ENCODE measurements at places on chromosomes 11 and 22.
A peak's percentile ranks its signal among the peaks of the same experiment; 100 is the strongest.

DNA sequence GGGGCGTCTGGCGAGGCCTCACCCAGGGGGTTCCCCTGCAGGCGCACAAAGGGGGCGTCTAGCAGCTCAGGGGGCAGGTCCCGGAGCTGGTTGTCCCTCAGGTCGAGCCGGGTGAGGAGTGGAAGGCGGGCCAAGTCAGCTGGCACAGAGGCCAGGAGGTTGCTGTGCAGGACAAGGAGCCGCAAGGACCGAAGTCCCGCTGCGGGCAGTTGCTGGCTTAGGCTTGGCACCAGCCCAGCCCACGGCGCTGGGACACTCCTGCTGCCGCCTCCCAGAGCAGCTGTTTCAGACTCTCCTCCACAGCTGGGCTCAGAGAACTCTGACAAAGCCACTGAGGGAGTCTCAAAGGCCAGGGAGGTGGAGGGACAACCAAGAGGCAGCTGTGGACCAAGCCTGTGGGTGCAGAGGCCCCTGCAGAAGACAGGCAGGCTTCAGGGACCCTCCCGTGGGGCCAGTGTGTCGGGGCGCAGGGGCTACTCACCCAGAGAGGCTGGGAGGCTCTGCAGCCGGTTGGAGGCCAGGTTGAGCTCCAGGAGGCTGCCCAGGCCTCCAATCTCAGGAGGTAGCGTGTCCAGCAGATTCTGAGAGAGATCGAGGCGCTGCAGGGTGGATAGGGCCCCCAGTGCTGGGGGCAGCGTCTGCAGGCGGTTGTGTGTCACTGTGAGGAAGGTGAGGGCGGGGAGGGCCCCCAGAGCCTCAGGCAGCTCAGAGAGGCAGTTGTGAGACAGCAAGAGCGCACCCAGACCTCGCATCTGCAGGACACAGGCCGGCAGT lies 2.2 kb downstream of the PIDD1 start:
- no peak for DNase-seq

GRCh38 chr11:8956860-8957259 lies 7.4 kb downstream of the TMEM9B start:
- DNase-seq = no peak

DNA sequence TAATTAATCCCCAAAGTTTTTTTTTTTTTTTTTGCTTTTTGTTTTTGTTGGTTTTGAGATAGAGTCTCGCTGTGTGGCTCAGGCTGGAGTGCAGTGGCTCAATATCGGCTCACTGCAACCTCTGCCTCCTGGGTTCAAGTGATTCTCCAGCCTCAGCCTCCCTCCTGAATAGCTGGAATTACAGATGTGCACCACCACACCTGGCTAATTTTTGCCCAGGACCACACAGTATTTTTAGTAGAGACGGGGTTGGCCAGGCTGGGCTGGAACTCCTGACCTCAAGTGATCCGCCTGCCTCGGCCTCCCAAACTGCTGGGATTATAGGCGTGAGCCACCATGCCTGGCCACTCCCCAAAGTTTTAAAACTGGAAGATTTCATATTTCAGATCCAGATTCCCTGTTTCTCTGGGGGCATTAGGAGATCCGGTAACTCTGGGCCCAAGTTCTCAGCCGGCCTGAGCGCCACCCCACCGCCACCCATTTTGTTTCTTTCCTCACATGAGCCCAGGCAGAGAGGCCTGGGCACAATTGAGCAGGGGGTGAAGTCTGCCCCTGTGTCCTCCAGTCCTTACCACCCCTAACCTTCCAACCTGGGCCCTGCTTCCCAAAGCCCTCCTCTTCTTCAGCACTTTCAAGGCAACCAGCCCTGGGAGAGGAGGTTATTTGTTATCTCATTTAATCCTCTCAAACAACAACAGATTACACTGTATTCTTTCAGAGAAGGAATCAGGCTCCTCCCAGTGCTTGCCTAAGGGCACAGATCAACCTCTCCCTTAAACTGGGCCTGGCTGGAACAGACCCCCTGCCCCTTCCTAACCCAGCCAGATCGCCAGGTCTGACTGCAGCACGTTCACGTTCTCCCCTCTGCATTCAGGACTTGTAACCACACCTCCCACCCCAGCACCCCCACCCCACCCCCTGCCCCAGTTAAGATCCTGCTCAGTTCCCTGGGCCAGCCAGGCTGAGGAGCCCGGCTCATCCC lies 1.9 kb upstream of the CSNK1E start:
- DNase-seq = no peak

- no peak for DNase-seq
These were observed 57.3 kb downstream of the WNT7B start for GRCh38 chr22:45919504-45920286.

GRCh38 chr22:29230972-29231875 lies 25.5 kb downstream of the EMID1 start:
- no peak for DNase-seq

DNA sequence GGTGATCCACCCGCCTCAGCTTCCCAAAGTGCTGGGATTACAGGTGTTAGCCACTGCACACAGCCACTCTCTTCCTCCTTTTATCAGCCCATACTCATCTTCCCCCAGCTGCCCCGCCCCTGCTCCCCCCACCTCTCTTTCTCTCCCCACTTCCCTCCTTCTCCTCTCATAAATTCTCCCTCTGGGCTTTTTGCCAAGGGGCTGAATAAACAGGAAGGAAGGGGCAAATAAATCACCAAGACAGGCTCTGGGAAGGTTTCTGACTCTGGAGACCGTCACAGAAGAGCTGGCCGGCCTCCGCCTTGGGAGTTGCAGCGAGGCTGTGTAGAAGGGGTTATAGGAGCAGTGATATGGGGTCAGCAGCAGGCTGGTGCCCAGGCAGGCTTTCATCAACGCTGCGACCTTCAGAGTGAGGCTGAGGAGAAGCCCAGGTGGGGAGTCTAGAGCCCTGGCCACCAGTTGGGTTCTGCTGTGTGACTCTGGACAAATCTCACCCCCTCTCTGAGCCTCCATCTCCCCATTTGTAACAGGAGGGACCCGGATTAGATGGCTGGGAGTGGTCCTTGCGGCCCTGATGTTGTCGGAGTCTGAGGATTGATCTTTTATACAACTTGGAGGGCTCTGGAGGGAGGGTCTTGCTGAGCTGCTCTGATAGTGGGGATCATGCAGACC lies 62.6 kb upstream of the RASD2 start:
- DNase-seq = no peak

DNA sequence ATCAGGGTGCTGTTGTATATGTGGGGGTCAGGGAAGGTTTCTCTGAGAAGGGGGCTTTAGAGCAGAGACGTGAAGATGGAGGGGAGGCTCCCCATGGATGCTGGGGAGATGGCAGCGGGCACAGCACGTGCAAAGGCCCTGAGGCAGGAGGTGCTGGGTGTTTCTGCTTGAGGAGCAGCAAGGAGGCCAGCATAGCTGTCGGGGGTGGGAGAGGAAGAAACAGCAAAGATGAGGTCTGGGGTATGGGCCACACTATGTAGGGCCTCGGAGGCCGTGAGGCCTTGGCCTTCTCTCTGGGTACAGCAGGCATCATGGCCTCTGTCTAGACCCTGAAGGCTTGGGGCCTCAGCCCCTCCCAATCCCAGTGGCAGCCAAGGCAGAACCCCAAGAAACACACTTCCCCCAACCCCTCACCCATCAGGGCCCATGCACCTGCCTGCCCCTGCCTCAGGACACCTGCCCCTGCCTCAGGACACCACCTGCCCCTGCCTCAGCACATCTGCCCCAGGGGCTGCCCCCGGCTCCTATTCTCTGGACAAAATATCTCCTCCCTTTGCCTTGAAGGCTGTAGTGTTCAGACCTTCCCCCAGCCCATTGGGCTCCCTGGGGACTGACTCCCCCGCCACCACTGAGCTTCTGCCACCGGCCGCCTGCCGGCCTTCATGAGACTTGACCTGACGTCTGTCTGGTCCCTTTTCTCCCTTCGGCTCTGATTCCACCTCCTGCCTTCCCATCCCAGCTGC lies 6.2 kb downstream of the ALDH3B1 start:
- DNase-seq = no peak

- DNase-seq = no peak
These were observed 36.0 kb downstream of the ART5 start for GRCh38 chr11:3605771-3606203.

DNA sequence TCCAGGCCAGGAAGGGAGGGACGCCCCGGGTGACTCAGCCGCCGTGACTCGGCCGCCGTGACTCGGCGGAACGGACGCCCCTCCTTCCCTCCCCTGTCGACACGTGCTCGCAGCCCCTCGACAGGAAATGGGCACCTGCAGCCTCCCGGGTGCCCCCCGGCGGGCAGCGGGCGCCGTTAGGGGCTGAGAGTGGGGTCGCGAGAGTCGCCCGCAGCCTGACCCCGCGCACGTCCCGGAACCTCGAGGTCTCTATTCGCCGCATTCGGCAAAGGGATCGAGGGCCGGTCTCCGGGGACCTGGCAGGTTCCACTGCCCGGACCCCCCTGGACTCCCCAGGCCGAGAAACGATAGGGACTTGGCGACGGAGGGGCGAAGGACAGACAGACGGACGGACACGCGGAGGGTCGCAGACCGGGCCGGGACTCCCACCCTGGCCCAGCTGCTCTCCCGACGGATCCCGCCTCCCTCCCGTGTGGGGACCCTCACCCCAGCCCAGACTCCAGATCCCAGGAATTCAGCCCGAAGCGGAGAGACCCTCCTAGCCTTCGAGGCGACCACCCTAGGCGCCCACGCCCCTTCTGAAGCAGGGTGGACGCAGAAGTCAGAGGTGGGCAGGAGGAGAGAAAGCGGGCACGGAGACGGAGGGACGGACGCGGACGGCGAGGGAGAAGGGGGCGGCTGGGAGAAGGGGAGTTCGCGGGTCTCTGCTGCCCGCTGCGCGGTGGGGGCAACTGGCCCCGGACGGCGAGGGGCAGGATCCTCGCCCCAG lies 648 bp downstream of the FOSL1 start:
- peak; percentile 24 for DNase-seq

GRCh38 chr22:45547731-45548130 lies 45.0 kb downstream of the FBLN1 start:
- no peak for DNase-seq
